ENCODE measurements at places on chromosomes 11 and 22.

DNA sequence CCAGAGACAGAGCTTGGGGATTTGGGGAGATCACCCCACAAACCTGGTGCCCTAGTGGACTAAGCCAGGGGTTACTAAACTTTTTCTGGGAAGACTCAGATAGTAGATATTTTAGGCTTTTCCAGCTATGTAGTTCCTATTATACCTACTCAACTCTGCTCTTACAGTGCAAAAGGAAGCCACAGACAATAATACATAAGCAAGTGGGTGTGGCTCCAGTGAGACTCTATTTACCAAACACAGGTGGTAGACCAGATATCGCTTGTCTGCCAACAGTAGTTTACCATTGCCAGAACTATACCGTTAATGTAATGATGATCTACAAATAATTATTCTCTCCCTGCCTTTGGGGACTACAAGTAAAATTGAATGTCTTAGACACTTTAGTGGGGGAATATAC lies 6.9 kb downstream of the LDHC start:
- DNase-seq: no peak

GRCh38 chr11:60056349-60056969 lies at the start of gene MS4A3:
MS4A3 (plus strand) TSS chr11:60056665; CDS start chr11:60061161, 4,496 bp downstream.
- no peak for DNase-seq

GRCh38 chr11:83976086-83976485 lies 689.9 kb upstream of the CCDC90B start:
- no peak for DNase-seq

- DNase-seq: no peak
Measured at GRCh38 chr11:47057365-47057764, 119.3 kb downstream of the ARFGAP2 start.

DNA sequence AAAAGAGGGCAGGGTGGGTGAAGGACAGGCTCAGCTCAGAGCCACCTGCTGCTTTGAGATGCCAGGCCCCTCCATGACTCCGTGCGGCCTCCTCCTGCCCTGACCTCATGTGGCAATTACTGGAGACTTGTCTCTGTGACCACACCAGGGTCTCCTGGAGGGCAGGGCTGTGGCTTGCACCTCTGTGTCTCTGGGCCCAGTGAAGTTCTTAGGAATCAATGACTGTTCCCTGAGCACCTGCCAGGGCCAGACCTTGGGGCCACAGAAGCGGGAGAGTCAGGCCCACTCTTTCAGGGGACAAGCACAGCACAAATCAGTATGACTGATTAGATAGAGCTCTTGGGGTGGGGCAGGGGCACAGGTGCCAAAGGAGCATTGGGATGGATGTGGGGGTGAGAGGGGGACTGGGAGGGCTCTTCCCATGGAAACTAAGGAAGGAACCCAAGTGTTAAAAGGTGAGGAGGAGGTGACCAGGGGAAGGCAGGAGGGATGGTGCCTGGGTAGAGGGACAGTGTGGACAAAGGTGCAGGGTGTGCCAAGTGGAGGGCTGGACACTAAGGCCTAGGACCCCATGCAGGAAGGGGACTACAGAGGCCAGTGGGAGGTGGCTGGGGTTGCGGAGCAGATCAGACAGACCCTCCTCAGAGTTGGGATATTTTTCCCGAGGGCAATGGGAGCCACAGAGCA lies 77.3 kb upstream of the SHISAL1 start:
- no peak for DNase-seq

DNA sequence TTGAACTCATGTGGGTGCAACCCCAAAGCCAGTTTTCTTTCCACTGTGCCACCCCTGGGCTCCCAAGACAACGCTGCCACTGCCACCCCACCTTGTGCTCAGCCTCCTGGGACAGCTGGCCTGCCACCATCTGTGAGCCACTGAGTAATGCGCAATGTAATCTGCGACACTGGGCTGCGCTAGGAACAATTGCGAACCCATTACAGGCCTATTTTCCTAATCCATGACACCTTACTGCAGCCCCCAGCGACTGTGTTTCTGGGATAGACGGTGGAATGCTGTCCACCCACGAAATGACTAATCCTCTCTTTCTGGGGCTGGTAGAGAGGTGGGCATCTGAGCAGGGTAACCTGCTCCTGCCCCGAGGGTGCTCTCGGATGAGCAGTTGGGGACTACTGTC lies 22.2 kb downstream of the FLRT1 start:
- no peak for DNase-seq

- no peak for DNase-seq
Measured at GRCh38 chr11:77993902-77994301, 566 bp downstream of the INTS4 start.

GRCh38 chr22:39528080-39528661 lies 4.4 kb downstream of the RPS19BP1 start:
- no peak for DNase-seq

DNA sequence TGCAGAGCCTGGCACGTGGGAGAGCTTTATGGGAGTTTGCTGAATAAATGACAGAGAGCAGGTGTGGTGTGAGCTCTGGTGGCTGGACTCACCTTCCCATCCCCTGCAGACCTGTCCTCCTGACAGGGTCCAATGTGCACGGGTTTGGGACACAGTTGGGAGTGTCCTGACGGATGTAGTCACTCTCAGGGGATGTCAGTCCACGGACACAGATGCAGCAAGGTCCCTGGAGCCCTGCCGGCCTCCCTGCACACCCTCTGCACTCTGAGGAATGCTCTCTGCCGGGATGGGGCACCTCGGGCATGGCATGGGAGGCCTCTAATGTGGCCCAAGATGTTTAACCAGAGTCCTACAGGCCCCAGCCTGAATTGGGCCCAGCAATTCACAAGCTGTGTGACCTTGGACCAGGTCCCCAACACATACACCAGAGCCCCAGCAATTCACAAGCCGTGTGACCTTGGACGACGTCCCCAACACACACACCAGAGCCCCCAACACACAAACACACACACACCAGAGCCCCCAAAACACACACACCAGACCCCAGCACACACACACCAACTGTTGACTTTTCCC lies 30.0 kb upstream of the RFPL3 start:
- DNase-seq: no peak

DNA sequence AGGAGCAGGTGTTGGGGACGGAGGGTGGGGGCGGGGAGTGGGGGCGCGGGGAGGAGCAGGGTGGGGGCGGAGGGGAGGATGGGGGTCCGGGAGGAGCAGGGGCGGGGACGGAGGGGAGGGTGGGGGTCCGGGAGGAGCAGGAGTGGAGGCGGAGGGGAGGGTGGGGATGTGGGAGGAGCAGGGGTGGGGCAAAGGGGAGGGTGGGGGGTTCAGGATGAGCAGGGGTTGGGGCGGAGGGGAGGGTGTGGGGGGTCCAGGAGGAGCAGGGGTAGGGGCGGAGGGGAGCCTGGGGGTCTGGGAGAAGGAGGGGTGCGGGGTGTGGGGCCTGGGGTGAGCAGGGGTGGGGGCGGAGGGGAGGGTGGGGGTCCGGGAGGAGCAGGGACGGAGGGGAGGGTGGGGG lies 17.1 kb downstream of the CRELD2 start:
- DNase-seq: no peak

- no peak for DNase-seq
Measured at GRCh38 chr11:63880403-63880790, 36.6 kb downstream of the RCOR2 start.

- no peak for DNase-seq
Measured at GRCh38 chr11:79520086-79520485, 79.3 kb upstream of the TENM4 start.

- DNase-seq: no peak
Measured at GRCh38 chr11:468036-468435, 18.0 kb downstream of the PTDSS2 start.

DNA sequence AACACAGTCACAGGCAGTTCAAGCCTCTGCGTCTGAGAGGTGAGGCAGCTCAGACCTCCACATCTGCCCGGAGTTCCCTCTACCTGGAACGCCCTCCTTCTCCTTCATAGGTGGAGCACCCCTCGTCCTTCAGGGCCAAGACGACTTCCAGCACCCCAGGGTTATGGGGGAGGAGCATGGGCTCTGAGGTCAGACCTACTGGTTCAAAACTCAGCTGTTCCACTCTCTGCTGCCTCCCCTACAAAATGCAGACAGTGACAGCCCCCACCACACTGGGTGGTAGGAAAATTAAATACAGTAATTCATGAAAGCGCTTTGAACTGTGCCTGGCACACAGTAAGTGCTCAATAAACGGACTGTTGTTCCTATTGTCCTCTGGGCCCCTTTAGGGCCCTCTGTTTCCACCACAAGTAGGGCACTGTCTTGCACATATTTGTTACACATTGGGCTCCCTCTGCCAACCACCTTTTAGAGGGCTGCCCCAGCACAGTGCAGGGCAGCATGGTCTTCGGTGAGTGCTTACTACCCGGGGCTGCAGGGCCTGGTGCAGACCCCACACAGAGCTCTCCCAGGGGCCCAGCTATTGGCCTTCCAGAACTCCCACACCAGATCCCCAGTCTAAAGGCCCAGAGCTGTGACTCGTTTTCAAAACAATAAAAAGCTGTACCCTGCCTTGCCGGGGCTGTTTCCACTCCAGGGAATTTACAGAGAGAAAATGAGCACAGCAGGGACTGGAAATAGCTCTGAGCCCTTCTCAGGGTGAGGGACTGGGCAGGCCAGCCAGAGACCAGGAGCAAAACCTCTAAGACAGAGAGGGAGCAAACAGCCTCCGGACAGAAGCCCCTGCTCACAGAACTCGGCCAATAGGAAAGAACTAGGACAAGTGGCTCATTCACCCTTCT lies 2.5 kb downstream of the TMEM184B start:
- no peak for DNase-seq

- DNase-seq: no peak
Measured at GRCh38 chr11:116110356-116110755, 606.1 kb upstream of the CADM1 start.

GRCh38 chr22:46469711-46470110 lies 67.7 kb downstream of the CELSR1 start:
- DNase-seq: no peak

GRCh38 chr11:8230921-8231847 lies 32.5 kb downstream of the LMO1 start:
- DNase-seq: no peak

DNA sequence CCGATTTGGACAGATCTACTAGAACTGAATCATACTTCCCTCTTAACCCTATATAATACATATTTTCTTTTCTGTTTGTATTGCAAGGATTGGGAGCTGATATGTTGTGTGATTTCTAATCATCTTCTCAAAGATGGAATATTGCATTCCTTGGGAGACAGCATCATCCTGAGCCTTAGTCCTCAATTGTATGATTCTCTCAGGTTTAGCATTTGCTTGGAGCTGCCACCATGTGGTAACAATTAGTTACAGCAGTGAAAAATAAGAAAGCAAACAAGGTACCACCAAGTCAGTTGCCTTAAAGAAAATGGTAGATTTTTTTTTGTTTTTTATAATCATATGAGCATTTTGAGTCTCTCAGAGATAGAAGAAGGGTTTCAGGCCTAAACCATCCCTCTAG lies 11.9 kb downstream of the SNX19 start:
- DNase-seq: peak; percentile 29

DNA sequence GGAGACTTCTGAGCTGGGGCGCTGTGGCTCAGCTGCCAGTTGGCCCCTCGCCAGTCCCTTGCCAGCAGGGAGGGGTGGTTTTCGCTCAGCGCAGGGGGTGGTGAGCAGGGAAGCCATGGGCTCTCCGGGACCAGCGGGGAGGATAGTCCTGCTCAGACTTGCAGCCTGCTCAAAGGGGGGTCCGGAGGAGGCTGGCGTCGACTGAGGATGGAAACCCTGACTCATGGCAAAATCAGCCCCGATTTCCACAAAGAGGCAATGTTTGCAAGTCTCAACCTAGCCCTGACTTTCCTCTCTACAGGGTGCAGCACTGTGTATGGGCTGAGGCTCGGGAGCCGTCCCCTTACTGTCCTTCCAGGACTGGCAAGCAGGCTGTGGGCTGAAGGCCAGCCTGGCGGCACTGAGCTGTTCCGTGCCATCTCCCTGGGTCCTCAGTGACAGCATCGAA lies 35.1 kb downstream of the FBLN1 start:
- no peak for DNase-seq

DNA sequence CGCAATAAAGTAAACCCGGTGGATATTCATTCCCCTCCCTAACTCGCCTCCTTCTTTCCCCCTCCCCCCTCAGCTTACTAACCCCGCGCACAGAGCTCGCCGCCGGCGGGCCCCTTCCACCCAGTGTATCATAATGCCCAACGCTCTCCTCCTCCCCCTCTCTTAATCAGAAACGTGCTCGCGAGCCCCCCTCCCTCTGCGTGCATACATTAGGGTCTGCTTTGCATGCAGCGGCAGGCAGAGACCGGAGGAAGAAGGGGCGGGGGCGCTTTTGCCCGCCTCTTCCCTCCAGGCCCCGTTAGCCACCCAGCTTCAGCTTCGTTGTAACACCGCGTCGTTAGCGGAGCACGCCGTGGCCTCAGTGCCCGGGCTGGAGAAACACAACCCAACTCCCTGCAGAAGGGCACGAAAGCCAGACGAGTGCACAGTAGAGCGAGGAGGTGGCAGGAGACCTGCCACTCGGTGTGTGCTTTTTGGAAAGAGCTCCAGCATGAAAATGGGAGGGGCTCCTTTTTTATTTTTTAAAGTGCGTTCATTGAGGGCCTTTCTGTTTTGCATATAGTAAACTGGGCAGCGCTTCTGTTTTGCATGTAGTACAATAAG lies 901 bp upstream of the KMT2A start:
- no peak for DNase-seq

DNA sequence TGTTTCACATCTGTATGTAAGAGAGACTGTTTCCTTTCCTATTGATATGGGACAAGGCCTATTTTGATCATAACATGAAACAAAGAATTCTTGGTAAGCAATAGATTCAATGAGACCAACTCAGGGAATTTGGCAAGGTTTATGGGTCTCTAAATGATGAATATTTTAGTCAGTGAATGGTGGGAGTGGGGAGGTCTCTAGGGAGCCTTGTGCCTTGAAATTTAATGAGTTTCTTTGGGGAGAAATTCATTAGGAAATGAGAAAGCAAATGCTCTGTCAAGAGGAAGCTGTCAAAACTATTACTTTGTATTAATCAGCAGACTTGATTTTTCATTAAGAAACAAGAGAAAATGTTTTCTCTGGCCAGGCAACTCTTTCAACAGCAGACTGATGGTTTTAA lies 921.7 kb upstream of the API5 start:
- no peak for DNase-seq

DNA sequence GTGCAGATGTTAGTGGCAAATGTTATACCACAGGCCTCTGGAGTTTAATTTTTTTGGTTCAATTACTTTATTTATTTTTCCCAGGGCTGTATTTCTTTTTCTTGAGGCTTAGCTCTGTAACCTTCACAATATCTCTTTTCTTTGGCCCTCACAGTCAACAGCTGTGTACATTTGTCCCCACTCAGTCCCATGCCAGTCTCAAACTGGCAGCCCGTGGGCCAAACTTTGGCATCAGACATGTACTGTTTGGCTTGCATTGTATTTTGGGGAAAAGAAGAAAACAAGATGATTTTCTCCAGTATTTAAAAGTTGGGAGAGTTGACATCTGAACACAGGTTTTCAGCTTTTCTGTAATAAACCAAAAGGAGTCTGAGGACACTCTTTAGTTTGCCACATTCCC lies 87.1 kb downstream of the PRR5L start:
- no peak for DNase-seq

- no peak for DNase-seq
Measured at GRCh38 chr22:30078320-30079311, 1.6 kb upstream of the HORMAD2 start.

DNA sequence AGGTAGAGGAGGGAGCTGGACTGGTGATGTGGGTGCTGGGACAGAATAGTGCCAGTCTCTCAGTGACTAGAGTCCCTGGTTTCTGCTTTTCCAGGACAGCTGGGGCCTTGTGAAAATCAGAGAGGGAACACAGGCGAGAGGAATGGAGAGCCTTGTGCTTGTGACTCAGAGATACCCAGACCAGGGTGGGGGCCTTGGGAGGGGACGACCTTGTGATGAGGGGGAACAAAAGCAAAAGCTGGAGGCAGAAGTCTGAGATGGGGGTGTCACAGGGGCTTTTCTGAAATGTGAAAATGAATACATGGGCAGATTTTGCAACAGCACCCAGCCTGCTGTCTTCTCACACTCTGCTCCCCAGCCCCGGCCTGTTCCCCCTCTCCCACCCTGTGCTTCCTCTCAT lies 3.4 kb upstream of the NR1H3 start:
- DNase-seq: no peak

All from COLO829 (cell line).